ENCODE measurements at places on chromosomes 3 and 15. TPM values are rescaled to one million over a fixed set of nuclear protein-coding genes. Genes with fewer than 3 reads are reported as not detected.

DNA sequence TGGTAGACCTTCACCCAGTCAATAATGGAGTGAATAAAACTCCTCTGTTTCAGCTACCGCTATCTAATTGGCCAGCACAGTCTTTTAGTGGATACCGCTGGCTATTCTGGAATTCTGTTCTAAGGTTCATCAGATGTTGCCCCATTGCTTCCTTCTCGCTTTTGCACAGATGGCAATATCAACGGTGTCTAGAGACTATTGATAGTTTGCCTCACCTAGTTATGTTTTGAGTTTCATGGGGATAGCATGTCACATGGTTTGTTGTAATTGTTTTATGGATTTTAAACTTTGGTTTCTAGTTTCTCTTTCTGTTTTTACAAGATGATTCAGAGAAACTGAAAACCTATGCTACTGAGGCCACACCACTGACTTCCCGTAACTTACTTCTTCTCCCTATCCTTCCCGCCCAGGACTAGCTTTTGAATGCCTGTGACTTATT lies 2.0 kb downstream of the XRN1 start:
- peak; percentile 53 for DNase-seq

DNA sequence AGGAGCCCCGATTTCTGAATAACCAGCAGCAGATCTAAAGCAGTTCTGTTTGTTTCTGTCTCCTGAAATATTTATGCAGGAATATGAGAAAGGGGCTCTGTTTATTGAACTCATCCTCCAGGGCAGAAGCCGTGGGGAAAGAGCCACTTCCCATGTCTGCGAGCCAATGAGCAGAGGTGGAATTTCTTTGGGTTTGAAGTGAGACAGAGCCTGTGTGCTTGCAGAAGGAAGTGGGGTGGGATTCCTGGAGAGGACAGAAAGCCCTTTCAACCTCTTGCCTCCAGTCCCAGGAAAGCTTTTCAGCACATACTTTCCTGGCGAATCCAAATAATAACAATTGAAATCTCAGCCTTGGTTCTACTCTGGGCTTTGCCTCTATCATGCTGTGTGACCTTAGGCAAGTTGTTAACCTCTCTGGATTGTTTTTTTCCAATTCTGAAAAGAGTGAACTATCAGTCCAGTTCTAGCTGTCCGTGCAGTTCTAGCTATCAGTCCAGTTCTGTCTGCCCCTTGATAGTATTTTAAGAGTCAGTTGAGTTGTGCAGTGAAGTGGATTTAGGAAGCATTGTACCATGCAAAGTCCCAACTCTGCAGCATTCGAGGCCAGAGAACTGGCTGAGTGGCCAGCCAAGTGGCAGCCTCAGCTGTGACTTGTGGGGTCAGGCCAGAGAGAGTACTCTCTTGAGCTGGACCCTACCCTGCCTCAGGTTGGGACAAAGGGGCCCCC lies 15.9 kb downstream of the CORO2B start:
- peak; percentile 39 for DNase-seq

GRCh38 chr3:189841473-189842205 lies 210.4 kb downstream of the TP63 start:
- DNase-seq: peak; percentile 64

GRCh38 chr3:72158639-72159326 lies 373.8 kb upstream of the PROK2 start:
- no peak for DNase-seq

DNA sequence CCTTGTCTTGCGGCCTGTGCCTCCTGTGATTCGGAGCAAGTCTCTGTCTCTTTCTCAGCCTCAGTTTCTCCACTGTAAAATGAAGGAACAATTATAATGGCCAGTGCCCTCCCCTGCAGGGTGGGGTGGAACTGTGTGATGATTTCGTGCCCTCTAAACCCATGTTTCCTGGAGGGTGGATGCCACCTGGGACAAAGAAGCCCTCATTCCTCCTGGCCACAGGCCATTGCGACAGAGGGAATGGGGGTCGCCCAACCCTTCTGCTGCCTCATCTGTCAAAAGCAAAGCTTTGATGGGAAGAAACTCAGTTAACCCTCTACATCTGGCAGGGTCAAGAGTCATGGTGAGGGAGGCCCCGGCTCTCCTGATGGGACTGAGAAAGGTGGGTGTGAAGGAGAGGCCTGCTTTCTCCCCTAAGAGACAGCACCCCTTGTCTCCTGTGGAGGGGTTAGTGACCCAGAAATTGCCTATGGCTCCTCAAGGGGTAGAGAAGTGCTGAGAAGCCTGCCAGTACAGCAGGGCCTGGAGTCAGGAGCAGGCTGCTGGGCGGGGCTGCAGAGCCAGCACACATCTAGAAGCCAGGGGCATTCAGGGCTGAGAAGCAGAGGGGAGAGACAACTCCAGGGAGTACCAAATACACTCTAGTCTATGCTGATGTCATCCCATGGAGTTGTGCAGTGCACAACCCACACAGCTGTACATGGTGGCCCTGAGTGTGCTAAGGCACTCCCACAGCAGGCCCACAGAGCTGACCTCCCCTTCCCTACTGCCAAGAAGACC lies 61.0 kb downstream of the PLXNA1 start:
- DNase-seq: no peak

- no peak for DNase-seq
Observed at GRCh38 chr3:128269796-128270195, 116.5 kb downstream of the EEFSEC start.

- no peak for DNase-seq
Observed at GRCh38 chr3:130527426-130527825, 10.4 kb downstream of the COL6A6 start.

GRCh38 chr3:14092464-14092863 lies 32.2 kb downstream of the CHCHD4 start:
- DNase-seq: no peak

GRCh38 chr3:123559040-123559861 lies 25.6 kb downstream of the HACD2 start:
- peak; percentile 64 for DNase-seq

The ARPP21 gene
- not detected for total RNA-seq

DNA sequence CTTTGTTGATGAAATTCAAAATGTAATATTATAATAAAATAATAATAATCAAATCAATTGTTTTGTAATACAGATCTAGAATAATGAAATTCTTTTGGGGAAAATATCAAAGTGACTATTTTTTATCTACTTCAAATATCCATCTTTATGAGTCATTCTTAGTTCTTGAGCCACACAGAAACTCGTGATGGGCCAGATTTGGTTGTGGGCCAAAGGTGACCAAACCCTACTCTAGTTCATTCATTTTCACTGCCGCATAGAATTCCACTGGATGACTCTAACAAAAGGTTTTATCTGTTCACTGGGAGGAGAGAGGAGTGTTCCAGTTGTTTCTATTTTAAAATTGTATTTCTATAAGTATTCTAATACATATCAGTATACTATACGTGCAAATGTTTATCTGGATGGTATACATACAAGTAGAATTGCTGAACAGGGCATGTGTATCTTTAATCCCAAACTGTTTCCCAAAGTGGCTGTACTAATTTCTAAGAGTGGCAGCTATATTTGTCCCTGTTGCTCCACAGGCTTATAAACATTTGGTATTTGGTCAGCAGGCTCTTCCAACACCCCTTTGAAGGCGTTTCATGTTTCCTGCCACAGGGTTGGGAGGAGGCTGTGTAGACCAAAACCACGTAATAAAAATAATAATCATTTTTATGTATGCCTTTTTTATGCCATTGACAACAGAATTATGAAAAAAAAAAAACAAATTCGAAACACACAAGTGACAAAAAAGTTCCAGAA lies 7.3 kb upstream of the RTP3 start:
- DNase-seq: peak; percentile 58

The ETV5 gene
- 25.3 TPM for total RNA-seq

The RETNLB gene
- not detected for total RNA-seq

The C3orf49 gene
- total RNA-seq: not detected

DNA sequence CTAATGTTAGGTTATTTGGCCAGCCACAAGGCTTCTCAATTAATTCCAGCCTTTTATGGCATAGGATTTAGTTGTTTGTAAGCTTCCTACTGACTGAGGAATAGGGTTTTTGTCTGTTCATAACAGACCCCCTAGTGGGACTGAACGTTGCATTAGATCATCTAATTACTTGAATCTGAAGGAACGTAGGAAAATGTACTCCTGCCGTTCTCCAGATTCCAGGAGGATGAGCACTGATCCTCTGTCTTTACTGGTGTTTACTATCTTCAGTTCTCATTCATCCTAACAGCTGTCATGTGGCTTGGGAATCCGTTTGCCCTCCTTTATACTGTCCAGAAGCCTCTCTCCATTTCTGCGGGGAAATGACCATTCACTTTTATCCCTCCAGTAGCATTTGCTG lies 52.7 kb downstream of the RAD54L2 start:
- DNase-seq: peak; percentile 22

DNA sequence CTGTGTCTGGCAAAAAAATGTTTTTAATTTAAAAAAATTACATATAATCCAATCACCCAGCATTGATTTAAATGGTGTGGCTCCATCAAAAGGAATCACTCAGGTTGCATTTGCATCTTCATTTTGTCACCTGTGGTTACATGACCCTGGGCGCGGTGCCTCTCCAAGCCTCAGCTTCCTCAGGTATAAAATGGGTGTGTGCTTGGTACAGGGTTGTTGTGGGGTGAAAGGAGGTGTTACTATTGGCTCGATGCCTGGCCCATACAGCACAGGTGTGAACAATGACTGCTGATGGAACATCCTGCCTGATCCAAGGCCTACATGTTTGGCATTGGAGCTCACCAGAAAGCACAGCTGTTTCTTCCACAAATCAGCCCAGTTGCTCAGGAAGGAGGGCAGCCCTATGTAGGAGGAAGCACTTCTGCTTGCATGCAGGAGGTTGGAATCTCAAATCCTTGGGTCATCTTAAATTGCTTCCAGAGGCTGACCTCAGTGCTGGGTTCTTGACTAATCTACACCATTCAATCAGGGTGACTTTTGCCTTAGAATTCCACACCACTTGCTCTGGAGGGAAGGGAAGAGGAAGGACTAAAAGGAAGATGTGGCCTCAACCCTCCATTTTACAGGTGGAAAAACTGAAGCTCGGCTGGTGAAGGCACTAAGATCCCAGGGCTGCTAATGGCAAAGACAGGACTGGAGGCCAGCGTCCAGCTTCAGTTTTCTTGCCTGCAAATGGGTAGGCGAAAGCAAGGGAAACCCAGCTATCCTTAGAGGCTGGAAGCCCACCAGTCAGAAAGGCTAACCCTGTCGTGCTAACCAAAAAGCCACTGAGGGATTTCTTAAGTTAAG lies 31.7 kb downstream of the BHLHE40 start:
- peak; percentile 39 for DNase-seq

The ZNF80 gene
- not detected for total RNA-seq

- DNase-seq: no peak
Observed at GRCh38 chr15:25091421-25092158, 136.8 kb downstream of the SNRPN start.

GRCh38 chr3:9224490-9224889 lies 25.0 kb downstream of the SRGAP3 start:
- DNase-seq: no peak

The SNX33 gene
- 12.7 TPM for total RNA-seq

DNA sequence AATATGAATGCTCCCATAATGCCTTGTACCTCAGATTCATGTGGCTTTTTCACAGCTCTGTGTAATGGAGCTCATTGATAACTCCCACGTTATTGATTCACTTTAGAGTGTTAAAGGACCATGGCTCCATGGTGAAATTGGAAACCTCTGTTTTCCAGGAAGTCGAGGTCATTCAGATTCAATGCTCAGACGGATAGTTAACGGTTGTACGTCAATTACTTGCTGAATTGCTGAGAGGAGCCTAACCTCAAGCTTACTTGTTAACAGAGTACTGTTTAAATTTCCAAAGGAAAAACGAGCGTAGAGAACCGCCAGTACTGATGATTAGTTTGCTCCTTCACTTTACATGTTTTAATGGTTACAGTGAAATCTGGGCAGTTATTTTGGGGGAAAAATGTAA lies 11.1 kb downstream of the ABHD17C start:
- DNase-seq: no peak

- no peak for DNase-seq
Observed at GRCh38 chr3:31086148-31086547, 191.7 kb upstream of the GADL1 start.

The FILIP1L gene
- 19.9 TPM for total RNA-seq

DNA sequence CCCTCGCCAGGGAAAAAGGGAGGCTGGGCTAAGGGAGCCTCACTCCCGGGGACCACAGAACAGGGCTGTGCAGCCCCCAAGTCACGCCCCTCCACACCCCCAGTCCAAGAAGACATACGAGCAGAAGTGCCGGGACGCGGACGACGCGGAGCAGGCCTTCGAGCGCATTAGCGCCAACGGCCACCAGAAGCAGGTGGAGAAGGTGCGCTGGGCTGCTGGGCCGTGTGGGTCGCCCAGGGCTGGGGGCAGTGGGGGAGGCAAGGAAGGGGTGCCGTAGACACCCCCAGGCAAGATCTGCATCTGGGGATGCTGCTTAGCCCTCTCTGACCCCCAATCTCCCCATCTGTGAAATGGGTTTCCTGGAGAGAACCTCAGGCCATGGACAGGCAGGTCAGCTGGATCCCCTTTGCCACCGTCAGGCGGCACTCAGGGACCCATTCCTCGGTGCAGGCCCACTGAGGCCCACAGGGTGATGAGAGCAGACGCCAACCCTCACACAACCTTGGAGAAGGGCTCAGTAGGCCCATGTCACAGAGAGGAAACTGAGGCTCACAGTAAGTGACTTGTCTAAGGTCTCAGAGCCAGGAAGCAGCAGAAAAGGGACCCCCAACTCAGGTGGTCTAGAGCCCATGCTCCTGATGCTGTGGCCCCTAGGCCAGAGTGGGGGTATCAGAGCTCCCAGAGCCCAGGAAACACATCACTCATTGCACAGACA lies 33.7 kb downstream of the PSTPIP1 start:
- DNase-seq: no peak

DNA sequence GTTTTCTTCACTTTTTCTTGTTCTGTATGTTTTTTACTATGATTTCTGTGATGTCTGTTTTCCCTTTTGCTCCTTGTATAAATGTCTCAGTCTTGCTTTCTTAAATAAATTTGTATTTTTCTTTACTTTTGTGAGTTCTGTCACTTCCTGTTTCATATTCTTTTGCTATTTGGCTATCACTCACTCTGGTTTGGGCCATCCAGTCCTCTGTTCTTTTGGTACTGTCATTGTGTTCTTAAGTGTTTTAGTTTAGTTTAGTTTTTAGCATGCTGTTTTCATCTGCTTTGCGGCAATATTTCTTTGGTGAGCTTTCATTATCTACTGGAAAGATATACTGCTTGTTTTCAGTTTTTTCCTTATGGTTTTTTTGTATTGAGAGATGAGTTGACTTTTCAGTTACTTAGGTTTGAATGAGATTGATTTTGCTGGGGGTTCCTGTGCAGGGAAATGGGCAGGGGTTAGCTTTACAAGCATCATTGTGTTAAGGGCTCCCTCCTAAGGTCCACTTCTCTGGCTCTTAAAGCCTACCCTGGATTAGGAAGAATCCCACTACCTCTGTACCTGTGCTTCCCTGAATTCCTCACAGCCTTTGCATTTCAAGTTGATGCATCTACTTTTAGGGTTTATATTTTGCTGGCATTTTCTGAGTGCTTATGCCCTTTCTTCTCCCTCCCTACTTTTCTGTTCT lies 35.1 kb downstream of the PDCD6IP start:
- DNase-seq: no peak

DNA sequence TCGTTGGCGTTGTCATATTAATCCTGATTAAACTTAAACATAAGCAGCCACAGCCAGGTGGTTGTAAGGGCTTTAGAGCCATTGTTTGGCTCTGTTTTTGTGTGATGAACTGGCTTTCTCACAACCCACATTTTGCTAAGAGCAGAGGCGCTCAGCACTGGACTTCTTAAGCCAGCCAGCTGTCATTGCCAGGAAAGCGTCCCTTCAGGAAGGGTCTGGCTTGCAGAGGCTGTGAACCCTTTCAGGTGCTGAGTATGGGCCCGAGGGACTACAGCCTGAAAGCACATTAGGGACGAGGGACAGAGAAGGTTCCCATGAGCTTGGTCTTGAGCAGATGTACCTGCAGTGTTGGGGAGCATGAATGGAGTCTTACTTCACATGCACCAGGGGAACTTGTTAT lies 112.3 kb downstream of the CHCHD6 start:
- no peak for DNase-seq
